BE2C (cell line): ENCODE measurements at places on chromosomes 2 and 18.

GRCh38 chr2:7930800-7931635 is 750.8 kb upstream of the ID2 start:
- no peak for DNase-seq

DNA sequence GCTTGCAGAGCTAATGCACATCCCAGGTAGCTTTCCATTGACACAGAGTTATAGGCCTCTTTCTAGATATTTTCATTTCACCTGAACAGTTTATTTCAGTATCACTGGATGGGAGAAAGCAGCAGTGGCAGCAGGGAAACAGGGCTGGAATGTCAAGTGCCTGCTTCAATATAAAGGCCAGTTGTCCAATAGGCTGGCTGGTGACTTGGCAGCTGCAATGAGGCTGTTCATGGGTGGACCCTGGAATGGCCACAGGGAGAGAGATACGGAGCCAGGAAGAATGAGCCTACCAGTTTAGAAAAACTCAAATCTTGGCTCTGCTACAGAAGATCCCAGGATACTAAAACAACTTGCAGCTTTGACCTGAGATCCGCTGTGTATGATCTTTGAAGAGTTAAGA is 185.0 kb downstream of the BCL11A start:
- no peak for DNase-seq

- DNase-seq: no peak
Measured at GRCh38 chr2:239674101-239674980, 273.5 kb upstream of the HDAC4 start.

DNA sequence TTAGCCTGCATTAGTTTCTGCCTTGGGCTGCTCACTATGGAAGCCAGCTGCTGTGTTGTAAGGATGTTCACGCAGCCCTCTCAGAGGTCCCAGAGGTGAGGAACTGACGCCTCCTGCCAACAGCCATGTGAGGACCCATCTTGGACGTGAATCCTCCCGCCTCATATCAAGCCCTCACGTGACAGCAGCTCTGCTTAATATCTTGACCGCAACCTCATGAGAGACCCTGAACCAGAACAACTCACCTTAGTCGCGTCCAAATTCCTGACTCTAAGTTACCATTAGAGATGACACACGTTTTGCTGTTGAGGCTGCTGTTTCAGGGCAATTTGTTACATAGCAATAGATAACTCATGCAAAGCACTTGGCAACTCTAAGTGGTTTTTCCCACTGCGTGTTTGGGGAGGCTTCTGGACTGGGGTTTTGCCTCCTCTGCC is 97.7 kb downstream of the TMEM17 start:
- no peak for DNase-seq
